NCI-H526 treated with DMSO at 0.1 percent for 48 hours (cell line): ENCODE measurements at places on chromosomes 7 and 10.

- DNase-seq, result no peak
Observed at GRCh38 chr7:142352543-142352942, 94.7 kb upstream of the PRSS58 start.

DNA sequence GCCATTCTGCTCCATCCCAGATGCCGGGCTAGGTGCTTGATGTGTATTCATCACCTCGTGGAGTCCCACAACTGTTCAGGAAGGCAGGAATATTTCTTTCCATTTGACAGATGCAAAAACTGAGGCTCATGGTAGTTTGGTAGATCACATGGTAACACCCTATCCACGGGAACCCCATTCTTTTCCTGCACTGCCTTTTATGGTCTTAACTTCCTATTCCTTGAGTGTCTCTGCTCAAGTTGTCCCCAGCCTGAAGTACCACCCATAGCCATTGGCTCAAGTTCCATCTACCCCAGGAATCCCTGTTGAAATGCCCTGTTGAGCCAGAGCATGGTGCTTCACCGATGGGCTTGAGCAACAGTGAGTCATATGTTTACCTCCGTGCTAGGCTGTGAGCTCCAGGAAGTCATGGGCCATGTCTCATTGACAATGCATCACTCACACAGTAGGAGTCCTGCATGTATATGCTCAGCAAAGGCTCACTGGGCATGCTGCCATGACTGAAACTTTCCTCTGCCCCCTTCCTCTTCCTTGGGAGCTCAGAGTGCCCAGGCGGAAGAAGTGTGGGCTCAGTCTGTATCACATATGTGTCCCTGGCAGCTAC, 71.7 kb upstream of the ADAM12 start:
- no peak for DNase-seq

DNA sequence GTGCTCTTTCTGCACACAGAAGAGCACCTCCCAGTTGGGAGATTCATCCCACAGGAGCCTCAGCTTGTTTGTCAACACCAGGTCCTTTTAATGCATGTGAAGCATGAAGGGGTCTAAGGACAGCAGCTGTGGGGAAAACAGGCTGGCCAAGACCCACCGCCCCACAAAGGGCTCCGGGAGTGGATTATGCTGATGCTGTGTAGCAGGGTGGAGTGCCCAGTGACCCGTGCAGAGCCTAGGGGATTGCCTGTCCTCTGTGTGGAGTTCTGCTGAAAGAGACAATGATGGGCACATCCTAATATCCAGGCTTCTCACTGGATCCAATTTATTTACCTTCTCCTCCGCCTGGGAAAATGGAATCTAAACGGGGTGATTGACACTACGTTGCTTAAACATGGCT, 74.0 kb downstream of the PIP4K2A start:
- DNase-seq, result no peak

DNA sequence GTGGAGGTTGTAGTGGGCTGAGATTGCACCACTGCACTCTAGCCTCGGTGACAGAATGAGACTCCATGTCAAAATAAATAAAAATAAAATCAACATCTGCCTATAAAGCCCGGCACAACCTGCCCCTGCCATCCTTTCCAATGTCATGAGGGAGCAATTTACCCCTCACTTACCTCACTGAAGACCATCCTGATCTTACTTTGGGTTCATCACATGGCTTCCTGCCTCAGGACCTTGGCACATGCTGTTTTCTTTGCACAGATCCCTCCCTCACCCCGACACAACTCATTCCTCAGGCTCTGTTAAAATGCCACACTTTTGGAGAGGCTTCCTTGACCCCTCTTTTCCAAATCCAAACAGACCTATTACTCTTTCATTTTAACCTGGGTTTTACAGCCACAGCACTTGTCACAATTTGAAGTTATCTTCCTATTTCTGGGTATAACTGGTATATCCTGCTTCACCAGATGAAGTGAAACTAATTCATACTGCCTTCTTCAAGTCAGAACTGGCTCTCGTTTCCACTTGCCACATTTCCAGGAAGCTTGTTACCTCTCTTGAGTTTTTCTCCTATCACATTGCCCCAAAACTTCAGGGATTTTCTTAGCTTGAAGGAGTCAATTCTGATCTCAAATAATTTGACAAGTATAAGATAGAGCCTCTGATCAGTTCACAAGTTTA, 69.3 kb upstream of the PARD3 start:
- DNase-seq, result no peak

DNA sequence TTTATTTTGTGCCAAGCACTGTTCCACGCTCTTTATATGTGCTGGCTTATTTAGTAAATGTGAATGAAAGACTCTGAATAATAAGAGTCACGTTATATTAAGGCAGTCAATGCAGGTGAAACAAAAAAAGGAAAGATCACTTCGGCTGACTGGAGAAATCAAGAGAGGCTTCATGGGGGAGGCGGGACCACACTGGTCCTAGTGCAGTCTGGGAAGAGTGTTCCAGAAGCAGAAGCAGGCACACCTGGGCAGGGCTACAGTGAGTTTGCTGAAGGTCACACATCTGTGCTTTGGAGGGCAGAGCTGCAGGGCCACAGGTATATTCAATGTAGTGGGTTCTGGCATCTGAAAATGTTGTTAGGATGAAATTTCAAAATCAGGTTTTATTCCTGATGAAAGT, 176.9 kb downstream of the PLXNA4 start:
- no peak for DNase-seq
